Jurkat, Clone E6-1 (cell line): ENCODE measurements at places on chromosomes 7 and 10.

DNA sequence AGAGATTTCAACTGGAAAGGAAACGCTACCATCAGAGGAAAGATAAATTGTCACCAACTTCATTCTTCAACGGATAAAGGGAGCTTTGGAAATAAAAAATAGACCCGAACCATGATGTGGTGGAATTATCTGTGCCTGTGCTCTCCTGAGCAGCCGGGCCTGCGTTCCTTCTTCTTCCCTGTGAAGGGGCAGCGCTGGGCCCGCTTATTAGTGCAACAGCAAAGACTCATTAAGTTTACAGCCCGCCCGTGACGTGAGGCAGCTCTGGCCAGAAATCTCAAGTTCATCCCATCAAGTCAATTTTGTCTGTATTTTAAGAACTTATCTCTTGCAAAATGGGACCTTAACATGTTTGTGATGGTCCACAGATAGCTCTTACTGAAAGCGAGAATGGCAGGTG is 193.7 kb downstream of the ADARB2 start:
- no peak for DNase-seq

DNA sequence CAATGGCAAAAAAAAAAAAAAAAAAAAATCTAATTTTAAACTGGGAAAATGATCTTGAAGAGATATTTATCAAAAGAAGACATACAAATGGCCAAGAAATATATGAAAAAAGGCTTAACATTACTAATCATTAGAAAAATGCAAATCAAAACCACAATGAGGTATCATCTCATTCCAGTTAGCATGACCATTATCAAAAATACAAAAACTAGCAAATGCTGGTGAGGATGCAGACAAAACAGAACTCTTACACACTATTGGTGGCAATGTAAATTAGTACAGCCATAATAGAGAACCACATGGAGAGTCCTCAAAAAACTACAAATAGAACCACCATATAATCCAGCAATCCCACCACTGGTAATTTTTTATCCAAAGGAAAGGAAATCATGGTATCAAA is 489.6 kb downstream of the TNS3 start:
- no peak for DNase-seq

DNA sequence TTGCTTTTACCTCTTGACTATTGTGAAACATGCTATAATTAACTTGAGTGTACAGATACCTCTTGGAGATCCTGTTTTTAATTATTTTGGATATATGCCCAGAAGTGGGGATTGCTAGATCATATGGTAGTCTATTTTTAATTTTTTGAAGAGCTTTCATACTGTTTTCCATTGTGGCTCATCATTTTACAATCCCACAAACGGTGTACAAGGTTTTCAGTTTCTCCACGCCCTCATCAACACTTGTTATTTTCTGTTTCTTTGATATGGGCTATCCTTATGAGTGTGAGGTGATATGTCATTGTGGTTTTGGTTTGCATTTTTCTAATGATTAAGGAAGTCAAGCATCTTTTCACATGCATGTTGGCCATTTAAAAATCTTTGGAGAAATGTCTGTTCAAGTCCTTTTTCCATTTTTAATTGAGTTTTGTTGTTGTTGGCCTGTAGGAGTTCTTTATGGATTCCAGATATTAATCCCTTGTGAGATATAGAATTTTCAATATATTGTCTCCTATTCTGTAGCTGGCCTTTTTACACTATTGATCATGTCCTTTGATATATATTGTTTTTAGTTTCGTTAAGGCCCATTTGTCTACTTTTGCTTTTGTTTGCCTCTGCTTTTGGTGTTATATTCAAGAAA is 7.5 kb downstream of the AGK start:
- peak; percentile 37 for DNase-seq

DNA sequence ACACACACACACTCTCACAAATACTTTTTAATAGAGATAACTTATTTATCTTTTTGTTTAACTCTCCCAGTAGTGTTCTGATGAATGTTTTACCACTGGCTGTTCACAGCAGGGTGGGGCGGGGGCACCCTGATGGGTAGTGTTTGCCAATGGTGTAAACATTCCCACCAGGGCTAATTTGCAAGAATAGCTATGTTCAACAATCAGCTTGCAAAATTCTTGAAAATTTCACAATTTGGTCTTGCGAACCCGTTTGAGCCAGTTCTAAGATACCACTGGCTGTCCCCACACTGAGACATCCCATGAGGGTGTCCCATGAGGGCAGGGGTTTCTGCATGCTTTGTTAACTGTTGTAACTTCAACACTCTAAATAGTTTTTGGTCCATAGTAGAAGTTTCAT is 348.5 kb downstream of the CXCL12 start:
- DNase-seq: no peak

DNA sequence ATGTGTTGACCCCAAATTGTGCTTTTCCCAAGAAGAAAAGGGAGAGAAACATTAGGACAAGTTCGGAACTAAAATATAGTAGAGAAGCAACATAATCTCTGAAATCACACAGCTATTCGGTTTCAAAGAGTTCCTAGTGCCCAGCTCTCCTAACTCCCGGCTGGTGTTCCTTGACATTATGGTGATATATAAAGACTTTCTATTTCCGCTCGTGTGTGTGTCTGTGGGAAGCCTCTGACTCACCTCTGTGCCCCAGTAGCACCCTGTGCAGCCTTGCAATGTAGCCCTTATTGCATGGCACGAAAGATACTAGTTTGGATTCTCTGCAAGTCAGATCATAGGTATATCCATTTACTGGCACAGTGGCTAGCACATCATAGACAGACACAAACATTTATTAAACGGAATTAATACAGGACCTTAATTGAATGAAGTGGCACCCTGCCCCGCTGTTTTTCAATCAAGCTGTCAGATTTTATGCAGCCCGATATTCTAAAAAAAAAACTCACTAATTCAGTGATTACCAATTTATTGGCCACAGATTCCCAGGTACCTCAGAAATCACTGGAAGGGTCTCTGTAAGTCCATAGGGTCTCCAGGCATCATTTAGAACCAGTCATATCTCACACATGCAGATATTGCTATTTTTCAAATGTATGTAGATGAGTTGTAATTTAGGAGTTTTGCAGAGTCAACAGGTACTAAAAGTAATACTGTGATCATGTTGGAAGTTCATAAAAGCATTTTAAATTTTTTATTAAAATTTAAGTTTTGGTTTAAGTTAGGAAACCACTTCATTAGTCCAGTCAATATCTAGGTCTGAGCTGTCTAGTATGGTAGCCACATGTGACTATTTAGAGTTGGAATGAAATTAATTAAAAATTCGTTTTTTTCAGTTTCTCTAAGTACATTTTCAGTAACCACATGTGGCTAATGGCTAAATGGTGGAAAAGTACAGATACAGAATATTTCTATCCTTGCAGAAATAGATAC is 43.3 kb downstream of the SFTPD start:
- DNase-seq: no peak

DNA sequence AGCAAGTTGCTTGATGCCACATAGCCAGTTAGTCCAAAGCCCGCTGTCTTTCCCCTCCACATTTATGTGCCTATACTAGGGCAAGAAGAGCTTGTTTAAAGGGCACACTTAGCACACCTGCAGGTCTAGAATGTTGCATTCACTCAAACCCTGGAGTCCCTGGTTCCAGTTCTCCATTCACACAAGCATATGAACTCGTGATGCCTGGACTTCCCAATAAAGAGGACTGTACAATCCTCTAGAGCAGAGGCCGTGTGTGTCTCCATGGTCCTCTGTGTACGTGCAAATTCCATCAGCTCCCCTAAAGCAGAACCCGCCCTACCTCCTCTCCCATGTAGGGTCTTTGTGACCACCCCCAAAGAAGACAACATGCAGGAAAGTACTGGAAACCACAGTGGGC is 3.0 kb upstream of the SH3PXD2A start:
- DNase-seq: no peak

DNA sequence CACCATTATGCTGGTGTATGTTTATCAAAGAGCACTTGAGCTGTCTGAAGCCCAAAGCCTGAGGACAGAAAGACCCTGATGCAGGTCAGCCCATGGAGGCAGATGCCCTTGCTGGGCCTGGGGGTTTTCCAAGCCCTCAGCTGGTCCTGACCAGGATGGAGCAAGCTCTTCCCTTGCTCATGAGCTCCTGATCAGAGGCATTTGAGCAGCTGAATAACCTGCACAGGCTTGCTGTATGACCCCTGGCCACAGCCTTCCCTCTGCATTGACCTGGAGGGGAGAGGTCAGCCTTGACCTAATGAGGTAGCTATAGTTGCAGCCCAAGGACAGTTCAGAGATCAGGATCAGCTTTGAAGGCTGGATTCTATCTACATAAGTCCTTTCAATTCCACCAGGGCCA is 13.0 kb downstream of the AQP1 start:
- no peak for DNase-seq

DNA sequence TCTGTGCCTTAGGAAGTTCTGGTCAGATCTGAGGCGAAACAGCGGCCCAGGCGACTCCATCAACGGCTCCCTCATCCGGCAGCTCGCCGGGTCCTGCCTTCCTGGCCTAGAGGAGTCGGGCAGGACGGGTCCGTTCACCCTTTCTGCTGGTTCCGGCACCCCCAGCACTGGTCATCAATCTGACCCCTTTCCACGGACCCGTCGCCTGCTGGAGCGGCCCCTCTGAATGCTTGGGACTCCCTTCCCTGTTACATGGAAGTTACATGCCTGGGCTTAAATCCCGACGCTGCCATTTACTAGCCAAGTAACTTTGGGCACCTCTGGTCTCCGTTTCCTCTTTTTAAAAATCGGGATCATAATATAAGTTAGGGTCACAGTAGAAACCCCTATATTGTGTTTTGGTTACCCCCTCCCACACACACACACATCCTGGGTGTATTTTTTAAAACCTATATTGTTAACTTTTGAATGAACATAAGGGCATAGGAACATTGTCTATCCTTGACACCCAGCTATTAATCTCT is 607 bp upstream of the GGCT start:
- no peak for DNase-seq

- no peak for DNase-seq
Measured at GRCh38 chr7:19381321-19381720, 236.1 kb upstream of the FERD3L start.

DNA sequence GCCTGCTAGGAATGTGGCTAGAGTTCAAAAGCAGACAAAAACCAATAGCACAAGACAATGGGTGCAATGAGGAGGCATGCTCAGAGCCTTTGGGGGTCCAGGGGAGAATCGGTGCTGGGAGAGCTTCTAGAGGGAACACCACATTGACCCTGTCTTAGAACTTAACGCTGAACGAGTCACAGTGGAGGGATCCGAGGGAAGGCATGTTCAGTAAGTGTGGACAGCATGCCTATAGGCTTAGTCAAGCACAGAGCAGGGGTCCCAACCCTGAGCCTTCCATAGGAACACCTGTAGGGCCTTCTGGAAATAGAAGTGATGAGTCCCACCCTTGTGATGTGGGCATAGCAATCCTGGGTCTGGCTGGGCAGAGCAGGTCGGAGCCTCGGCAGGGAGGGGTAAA is 148.7 kb downstream of the PKD1L1 start:
- DNase-seq: no peak

- DNase-seq: no peak
Measured at GRCh38 chr10:78510566-78511323, 477.1 kb downstream of the RPS24 start.

DNA sequence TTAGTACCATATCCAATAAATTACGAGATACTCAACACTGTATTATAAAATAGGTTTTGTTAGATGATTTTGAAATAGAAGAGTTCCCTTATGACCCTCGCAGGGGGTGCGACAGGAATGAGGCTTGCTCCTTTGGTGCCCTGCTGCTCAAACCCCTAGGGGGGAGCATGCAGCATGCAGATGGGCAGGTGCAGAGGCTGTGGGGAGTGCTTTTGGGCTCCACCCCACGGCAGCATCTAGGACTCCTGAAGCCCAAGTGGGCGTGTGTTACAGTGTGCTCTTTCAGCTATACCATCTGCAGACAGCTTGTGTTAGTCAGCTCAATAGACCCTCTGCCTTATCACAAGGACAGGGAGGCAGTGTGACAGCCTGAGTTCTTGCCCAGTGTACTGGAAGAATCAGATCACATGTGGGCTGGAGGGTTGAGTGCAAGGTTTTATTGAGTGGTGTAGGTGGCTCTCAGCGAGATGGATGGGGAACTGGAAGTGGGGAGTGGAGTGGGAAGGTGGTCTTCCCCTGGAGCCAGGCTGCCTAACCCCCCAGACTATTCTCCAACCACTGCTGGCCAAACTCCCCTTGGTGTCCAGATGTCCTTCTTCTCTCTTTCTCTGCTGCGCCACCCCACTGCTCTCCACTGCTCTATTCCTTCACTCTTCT is 3.1 kb upstream of the MRC1 start:
- DNase-seq: peak; percentile 48

DNA sequence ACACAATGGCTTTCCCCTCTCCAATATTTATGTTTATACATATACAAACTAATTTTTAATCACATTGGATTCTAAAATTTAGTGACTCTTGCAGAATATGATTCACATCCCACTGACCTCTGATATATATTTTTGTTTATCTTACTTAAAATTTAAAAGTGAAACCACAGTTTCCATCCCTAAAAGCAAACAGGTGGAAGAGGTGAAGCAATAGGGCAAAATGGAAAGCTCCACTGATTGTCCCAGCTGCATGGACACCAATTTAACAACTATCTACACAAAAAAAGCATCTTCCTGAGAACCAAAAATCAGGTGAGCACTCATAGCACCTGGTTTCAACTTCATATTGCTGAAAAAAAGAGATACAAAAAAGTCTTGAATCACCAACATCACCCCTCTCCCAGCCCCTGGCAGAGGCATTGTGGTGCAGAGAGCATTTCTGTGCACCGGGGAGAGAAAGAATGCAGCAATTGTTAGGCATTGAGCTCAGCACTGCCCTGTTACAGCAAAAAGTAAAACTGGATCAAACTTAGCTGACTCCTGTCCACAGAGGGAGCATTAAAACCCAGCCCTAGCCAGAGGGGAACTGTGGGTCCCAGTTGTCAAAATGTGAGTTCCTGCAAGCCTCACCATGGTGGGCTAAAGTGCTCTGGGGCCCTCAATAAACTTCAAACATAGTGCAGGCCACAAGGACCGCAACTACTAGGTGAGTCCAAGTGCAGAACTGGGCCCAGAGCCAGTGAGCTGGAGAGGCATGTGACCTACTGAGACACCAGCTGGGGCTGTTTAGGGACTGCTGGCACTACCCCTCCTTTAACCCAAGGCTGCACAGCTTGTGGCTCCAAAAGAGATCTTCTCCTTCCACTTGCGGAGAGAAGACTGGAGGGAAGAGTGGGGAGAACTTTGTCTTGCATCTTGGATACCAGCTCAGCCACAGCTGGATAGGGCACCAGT is 92.1 kb downstream of the SIRT1 start:
- no peak for DNase-seq

DNA sequence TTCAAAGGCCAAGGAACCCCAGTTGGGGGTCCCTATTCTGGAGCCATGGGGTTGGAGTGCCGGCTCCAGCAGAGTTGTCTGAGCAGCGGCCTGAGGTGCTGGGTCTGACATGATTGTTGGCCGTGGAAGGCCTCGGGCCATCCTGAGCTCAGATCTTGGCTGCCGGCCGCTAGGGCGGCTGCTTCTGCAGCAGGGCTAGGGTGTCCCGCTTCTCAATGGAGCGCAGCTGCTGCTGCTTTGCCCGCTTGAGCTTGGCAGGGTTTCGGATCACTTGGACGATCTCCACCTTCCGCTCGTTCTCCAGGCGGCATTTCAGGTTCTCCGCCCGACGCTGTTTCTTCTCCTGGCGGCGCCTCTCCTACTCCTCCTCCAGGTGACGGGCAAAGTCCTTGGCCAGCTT is 171.1 kb downstream of the HIBADH start:
- no peak for DNase-seq

GRCh38 chr7:154903083-154903731 is 99.7 kb downstream of the PAXIP1 start:
- no peak for DNase-seq
